Activated CD4-positive, alpha-beta T cell treated with anti-CD3 and anti-CD28 coated beads for 36 hours (primary cell): ENCODE measurements at places on chromosomes 16 and 17. TPM values are rescaled to one million over a fixed set of nuclear protein-coding genes. Genes with fewer than 3 reads are reported as not detected.

The POLR3E gene
- total RNA-seq, result 70.9 TPM

The CX3CL1 gene
- not detected for total RNA-seq

The TMC7 gene
- not detected for total RNA-seq

The CCL8 gene
- not detected for total RNA-seq

The PRSS53 gene
- 9.2 TPM for total RNA-seq

The P2RX1 gene
- total RNA-seq, result 0.72 TPM

The USP43 gene
- 0.33 TPM for total RNA-seq

The SMTNL2 gene
- total RNA-seq, result not detected

The OR1A1 gene
- not detected for total RNA-seq

The ZSCAN10 gene
- total RNA-seq, result 0.11 TPM

The CCL16 gene
- total RNA-seq, result not detected

The CHST4 gene
- total RNA-seq, result not detected

The ITGAD gene
- total RNA-seq, result not detected
